ENCODE measurements at places on chromosomes 12 and 14. TPM values are rescaled to one million over a fixed set of nuclear protein-coding genes. Genes with fewer than 3 reads are reported as not detected.

FIGNL2 gene
- 0.32 TPM for total RNA-seq

- DNase-seq, result no peak
Observed at GRCh38 chr14:24086193-24086955, 7.7 kb upstream of the PCK2 start.

DNA sequence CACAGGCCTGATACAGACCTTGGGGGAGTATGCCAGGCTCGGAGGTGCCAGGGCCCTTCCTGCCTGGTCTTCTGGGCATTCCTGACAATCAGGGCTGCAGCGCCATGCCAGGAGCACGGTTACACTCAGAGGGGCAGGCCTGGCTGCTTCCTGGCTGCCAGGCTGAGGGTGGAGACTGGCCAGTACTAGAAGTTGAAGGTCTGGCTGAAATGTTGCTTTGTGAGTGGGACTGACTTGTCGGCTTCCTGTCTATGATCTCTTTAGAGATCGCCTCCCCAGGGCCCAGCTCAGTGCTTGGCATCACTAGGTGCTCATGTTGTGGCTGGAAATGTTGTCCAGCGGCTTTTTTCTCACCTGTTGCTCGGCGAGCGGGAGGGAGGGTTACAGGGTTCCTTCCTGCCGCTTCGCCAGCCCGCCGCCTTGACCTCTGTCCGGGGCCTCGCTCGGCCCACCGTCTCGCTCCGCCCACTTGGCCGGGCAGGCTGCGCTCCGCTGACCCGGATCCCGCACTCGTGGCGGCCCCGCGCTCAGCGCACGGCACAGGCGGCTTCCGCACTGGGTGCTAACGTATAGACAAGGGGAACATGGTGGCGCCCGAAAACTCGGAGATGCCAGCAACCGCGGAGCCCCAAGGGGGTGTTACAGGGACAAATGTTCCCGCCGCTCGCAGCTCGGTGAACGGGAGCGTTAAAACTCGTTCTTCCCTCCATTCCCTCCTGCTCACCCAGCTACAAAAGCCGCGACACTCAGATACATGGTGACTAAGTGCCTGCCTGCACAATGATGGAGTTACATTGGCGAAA lies 32.6 kb downstream of the PAPLN start:
- DNase-seq, result peak; percentile 39

GRCh38 chr12:9464408-9464807 lies 143.3 kb downstream of the KLRB1 start:
- DNase-seq, result no peak

GRCh38 chr14:70278281-70278680 lies 81.2 kb downstream of the COX16 start:
- DNase-seq, result no peak

GRCh38 chr14:102574281-102575159 lies 17.9 kb upstream of the RCOR1 start:
- DNase-seq, result peak; percentile 43

NAA25 gene
- 25.8 TPM for total RNA-seq

CACNA1C gene
- total RNA-seq, result 11.7 TPM

GRCh38 chr14:69680297-69680696 lies 68.9 kb downstream of the SUSD6 start:
- no peak for DNase-seq

DNA sequence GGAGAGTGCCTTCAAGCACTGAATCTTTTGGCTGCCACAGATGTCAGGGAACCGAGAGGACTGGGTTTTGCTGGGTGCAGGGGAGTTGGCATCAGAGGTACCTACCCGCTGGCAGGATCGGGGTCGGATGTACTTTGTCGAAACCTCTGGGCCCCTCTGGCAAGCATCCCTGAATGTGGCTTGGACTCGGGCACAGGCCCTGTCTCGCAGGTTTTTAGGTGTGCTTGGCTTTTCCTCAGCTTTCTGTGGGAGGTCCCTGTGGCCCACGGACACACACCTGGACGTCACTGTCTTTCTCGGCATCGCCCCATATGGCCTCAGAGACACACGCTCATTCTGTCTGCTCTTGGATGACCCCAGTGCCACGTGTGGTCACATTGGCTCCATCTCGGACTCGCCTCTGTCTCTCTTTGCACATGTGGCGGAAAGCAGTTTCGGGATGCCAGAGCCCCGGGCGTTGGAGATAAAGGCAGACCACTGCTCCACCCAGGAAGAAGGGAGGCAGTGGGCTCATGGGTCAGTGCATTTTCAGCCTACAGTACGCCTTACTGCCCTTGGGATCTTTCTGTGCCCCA lies 769.6 kb upstream of the ALG10B start:
- no peak for DNase-seq

ACACB gene
- total RNA-seq, result 5.5 TPM

DNA sequence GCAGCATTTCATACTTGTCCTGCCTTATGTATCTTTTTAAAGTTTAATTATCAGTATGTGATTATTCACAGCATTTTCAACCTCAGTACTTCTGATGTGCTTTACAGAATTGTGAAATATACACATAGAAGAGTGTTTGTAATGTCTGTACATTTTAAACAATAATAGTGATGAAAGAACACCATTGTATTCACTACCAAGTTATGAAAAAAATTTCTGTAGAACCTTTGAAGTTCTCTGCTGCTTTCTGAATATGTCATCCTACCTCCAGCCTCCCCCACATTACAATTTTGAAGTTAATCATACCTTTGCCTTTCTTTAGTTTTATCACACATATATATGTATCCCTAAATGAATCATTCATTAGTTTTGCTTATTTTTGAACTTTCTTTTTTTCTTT lies 24.8 kb downstream of the FRMD6 start:
- DNase-seq, result no peak

PGAM5 gene
- total RNA-seq, result 39.3 TPM

TMTC1 gene
- total RNA-seq, result 33.2 TPM

DNA sequence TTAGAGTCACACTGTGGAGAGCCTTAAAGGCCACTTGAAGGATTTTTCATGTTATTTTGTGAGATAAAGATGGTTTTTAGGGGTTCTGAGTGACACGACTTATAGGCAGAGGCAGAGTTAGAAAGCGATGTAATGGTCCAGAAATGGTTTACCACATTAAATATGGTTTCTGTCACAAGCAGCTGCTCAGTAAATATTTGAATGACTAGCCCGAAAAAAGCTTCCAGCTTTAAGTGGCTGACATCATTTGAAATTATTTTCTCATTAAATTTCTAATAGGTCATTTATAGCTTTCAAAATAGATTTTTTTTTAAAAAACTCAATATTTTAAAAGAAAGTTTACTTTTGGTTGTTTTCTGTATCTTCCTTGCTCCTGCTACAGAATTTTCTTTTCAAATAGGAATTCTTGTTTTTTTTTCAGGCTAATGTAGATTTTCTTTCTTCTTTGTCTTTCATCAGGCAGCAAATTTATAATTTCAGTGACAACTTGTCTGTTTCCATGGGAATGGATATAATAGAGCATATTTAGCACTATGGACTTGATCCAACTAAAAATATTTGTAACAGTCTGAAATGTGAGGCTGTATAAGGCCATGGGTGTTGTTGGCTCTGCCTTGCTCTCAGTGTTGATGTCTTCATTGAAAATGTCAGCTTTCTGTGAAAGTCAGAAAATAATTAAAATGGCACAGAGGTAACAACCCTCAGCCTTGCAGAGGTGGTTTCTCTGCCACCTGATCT lies 700.0 kb downstream of the TMTC2 start:
- DNase-seq, result no peak

- no peak for DNase-seq
Observed at GRCh38 chr12:107491856-107492255, 193.7 kb upstream of the PWP1 start.

- no peak for DNase-seq
Observed at GRCh38 chr14:97246648-97247047, 449.5 kb downstream of the VRK1 start.

DNA sequence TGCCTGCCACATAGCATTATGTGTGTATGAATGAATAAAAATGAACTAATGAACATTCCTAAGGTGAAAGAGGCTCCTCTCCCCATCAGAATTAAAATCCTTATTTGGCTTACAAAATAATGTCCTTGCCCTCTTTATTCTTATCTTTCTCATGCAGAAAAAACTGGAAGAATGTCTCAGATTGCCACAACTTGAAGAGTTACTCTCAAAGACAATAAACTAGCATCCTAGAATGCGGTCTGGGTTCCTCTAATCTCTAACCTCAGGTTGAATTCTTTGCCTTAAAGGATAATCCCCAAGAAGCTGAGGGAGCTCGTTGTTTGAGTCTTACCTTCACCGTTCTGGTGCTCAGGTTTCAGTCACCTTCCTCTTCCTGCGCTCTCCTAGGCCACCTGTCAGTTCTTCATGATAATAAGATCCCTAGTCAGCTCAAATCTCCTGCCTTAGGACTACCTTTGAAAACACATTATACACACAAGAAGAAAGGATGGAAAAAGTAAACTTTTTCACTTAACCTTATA lies 147.1 kb downstream of the PHLDA1 start:
- DNase-seq, result no peak

DNA sequence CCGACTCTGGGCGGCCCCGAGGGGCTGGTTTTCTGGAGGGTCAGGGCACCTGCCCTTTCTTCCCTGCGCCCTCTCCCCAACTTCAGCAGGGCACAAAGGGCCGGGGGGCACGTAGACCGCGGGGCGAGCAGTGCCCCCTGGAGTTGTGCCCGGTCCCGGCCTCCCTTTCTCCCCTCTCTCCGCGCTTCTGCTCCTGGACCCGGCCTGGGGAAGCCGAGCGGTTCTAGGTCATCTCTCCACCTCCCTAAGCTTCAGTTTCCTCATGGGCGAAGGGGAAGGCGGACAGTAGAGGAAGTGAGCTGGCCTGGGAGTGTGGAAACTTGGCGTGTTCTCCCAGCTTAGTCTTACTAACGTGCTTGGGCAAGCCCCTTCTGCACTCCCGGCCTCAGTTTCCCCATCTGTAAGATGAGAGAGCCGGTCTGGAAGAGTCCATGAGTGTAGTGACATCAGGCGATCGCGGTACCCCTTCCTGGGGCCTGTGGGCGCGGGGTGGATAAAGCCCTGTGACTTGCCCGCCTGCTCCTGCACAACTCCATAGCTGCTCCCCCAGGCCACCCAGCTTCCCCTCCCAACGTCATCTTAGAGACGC lies 158.6 kb upstream of the PARP11 start:
- DNase-seq, result peak; percentile 54
